ENCODE measurements at places on chromosomes 5 and 9.

- DNase-seq = peak; percentile 41
Observed at GRCh38 chr9:77449240-77450084, 198.7 kb downstream of the GNA14 start.

- DNase-seq = no peak
Observed at GRCh38 chr9:7370988-7371387, 428.6 kb downstream of the DMAC1 start.

DNA sequence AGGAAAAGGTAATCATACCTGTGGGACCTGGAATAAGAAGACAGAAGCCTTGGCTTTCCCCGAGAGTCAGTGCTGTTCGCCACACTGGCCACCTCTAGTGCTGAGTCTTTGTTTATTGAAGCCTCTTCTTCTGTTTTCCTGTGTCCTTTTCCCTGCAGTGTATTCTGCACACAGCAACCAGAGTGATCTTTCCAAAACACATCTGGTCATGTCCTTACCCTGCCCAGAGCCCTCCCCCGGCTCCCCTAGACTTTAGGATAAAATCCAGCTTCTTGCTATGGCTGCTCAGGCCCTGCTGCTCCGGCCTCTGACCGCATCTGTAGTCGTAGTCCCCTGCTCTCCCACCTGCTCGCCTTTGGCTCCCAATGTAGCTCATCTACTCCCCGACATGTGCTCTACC, 28.3 kb downstream of the GALNT10 start:
- no peak for DNase-seq

DNA sequence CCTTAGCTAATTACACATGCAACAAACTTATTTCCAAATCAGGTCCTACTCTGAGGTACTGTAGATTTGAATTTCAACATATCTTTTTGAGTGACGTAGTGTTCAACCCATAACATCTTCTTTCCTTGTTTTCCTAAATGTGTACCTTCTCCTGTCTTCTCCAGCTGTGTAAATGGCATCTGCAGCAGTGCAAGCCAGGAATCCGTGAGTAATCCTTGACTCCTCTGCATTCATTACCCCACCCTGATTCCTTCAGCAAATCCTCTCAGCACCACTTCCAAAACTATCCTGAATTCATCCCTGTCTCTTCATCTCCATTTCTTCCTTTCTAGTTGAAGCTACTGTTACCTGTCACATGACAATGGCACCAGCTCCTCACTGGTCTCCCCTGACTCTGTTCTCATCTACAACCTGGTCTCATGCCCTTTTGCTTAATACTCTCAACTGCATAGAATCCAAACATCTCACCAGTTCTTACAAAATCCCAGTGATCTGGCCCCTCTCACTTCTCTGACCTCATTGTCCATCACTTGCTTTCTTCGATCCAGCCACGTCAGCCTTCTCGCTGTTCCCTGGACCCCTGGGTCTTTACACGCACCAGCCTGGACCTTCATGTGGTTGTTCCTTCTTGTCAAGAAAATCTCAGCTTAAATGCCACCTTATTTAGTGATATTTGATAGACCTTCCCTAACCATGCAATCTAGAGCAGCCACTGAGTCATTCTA, 14.6 kb upstream of the TRAF1 start:
- DNase-seq = no peak

DNA sequence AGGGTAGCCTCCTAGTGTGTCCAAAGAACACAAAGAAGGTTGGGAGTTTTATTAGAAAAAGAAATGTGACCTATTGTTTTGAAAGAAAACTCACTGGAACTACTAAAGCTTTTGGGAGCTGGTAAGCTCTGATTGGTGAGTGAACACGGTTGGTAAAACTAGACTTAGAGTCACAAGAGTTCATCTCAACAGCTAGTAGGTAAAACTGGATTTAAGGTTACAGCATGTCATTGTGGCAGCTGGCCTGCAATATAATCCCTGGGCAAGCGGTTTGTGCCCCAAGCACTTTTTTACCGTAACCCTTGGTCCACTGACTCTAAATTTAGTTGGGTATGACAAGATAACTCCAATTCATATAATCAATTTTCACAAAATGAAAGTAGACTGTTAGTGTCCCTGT, 47.4 kb downstream of the UBAP2 start:
- no peak for DNase-seq

DNA sequence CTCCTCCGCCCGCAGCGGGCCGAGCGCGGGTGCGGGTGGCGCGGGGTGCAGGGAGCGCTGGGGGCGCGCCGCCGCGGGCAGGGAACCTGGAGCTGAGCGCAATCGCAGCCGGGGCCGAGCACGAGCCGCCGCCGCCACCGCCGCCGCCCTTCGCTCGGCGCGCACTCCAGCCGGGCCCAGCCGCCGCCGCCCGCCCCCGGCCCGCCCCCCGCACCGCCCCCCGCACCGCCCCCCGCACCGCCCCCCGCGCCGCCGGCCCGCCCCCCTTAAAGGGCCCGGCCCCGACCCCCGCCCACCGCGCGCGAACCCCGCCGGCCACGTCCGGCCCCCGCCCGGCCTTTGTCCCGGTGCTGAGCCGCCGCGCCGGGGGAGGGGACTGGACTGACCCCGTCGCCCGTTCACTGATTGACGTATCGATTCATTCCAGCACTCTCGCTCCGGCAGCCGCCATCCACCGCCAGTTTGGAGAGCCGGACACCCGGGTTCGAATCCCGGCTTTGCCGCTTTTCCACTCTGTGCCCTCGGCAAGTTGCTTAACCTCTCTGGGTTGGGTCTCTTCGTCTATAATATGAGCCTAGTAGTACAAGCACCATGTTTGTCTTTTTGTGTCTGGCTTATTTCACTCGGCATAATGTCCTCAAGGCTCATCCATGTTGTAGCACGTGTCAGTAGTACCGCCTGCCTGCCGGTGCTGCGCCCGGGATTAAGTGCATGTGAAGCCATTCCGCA, at the start of gene SH3PXD2B:
Gene SH3PXD2B, minus strand, starts transcription at position 168 of the 729 bp plus-strand sequence. CDS start 173 bp downstream, outside the sequence.
- DNase-seq = peak; percentile 30

- DNase-seq = no peak
Observed at GRCh38 chr5:176724472-176724871, 77.2 kb downstream of the TSPAN17 start.

DNA sequence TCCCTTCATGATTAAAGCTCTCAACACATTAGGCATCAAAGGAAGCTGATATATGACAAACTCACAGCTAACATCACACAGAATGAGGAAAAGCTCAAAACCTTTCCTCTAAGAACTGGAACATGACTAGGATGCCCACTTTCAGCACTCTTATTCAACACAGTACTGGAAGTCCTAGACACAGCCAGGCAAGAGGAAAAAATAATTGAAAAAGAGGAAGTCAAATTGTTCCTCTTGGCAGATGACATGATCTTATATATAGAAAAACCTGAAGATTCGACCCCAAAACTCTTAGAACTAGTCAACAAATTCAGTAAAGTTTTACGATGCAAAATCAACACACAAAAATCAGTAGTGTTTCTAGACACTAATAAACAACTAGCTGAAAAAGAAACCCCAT, 144.3 kb upstream of the NREP start:
- no peak for DNase-seq
